HT-29 (cell line): ENCODE measurements at places on chromosomes 6 and 20. TPM values are rescaled to one million over a fixed set of nuclear protein-coding genes. Genes with fewer than 3 reads are reported as not detected.

DNA sequence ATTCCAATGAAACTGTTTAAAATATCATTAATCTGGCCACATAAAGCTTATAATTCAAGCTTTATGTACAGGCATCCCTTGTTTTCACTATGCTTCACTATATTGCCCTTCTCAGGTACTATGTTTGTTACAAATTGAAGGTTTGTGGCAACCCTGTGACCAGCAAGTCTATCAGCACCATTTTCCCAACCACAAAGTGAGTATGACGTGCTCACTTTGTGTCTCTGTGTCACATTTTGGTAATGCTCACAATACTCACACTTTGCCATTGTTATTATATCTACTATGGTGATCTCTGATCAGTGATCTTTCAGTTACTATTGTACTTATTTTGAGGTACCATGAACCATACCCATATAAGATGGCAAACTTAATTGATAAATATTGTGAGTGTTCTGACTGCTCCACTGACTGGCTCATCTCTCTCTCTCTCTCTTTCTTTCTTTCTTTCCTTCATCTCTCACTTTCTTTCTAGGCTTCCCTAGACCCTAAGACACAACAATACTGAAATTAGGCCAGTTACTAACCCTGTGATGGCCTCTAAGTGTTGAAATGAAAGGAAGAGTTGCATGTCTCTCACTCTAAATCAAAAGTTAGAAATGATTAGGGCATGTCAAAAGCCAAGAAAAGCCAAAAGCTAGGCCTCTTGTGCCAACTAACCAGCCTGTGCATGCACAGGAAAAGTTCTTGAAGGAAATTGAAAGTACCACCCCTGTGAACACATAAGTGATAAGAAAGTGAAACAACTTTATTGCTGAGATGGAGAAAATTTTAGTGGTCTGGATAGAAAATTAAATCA, 227.9 kb downstream of the BCAS1 start:
- DNase-seq: no peak

- peak; percentile 69 for DNase-seq
Observed at GRCh38 chr6:35919827-35920751, 809 bp downstream of the SRPK1 start.

Gene CCN2
- total RNA-seq: 29.2 and 32.8 TPM in 2 replicates

- no peak for DNase-seq
Observed at GRCh38 chr6:104952911-104953399, 4.0 kb upstream of the LIN28B start.

Gene HLA-DRA
- not detected in 2 replicates for total RNA-seq

DNA sequence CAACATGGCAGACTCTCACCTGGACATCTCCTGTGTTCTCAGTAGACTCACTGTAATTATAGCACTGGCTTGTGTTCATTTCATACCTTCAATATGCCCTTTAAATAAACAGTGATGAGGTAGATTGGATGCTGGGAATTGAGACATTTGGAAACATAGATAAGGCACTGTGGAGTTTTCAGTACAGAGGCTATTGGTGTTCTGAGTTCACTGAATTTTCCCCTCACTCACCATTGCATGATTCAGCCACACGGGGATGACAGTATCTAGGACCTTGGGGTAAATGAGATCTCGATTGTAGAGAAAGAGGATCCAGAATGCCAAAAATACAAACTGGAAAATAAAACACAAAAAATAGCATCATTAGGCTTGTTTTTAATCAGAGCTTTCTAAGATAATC, 12.6 kb downstream of the ADTRP start:
- peak; percentile 13 for DNase-seq

GRCh38 chr6:50120300-50120699, 70.6 kb upstream of the DEFB112 start:
- no peak for DNase-seq

GRCh38 chr20:54112221-54112884, 42.0 kb upstream of the BCAS1 start:
- no peak for DNase-seq

GRCh38 chr20:40572251-40572650, 116.8 kb downstream of the MAFB start:
- DNase-seq: no peak

Gene EXOC2
- 10.1 and 11.6 TPM in 2 replicates for total RNA-seq

DNA sequence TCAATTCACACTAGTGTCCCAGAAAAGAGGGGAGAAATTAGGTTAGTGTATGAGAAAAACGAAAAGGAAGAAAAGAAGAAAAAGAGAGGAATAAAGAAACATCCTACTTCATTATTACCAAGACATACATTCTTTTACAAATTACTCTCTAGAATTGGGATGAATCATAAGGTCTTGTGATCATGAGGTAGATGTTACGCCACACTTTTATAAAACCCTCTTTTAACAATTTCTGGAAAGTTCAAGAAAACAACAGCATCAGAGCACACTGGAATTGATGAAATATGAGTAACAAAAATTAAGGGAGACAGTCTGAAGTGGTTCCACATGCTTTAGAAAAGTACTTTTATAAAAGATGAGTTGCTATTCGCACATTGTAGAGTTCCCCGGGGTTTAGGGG, 32.6 kb upstream of the NRSN1 start:
- DNase-seq: no peak

Gene FOXP4
- total RNA-seq: 17.2 and 18.4 TPM in 2 replicates

DNA sequence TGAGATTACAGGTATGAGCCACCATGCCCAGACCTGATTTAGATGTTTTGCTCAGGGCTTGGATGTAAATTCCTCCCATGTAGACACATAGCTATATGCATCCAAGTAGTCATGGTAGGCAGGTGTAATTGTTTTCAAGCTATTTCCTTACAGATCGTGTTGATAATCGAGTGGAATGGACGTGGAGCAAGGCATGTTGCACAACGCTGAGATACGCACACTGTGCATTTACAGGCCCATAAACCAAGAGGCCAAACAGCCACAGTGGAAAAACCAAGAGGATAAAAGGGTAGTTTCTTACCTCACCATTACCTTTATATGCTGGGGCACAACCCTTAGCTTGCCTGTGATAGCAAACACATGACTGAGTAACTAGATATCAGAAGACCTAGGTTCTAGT, 51.0 kb upstream of the ADGRF1 start:
- DNase-seq: peak; percentile 50

GRCh38 chr6:7140631-7141378, 33.0 kb downstream of the RREB1 start:
- DNase-seq: peak; percentile 73

Gene NR2E1
- not detected in 2 replicates for total RNA-seq
